Iris pigment epithelial cell (primary cell): ENCODE measurements at places on chromosomes 7 and 10.

GRCh38 chr7:92289321-92289720, 43.5 kb downstream of the ANKIB1 start:
- no peak for DNase-seq

GRCh38 chr10:16752099-16752498, 65.1 kb downstream of the RSU1 start:
- no peak for DNase-seq

DNA sequence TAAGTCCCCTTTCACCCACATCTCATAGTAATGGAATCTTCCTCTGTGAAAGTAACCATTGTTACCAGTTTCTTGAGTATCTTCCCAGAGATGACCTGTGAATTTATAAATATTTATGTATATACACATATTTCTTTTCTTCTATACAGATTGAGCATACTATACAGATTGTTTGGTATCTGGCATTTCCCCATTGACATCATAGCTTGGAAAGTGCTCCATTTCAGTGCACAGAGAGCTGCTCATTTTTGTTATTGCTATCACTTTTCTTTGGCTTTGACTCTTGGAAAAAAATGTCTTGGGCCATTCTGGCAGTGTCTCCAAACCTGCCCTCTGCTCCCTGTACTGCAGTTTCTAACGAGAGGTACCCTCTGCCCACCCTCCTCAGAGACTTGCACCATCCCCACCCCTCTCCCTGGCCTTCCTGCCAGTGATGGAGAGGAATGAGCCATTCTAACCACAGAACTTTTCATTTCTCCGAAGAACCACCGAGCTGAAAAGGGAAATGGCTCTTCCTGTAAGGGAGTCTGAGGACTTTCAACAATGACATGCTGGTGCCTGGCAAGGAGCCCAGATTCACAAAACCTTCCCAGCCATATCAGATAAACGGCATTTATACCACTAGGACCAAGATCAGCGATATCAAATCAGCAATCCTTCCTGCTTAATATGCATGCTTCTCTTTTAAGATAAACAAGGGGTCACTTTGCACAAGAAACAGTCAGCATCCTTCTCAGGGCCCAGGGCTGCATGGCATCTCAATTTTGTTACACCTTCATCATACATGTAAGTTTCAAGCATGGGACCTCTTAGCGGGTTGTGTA, 19.7 kb upstream of the CCSER2 start:
- DNase-seq: peak; percentile 89

- DNase-seq: no peak
Measured at GRCh38 chr10:62541811-62542210, 167.6 kb downstream of the ZNF365 start.

- peak; percentile 92 for DNase-seq
Measured at GRCh38 chr10:21329995-21330627, 195.4 kb downstream of the SKIDA1 start.

DNA sequence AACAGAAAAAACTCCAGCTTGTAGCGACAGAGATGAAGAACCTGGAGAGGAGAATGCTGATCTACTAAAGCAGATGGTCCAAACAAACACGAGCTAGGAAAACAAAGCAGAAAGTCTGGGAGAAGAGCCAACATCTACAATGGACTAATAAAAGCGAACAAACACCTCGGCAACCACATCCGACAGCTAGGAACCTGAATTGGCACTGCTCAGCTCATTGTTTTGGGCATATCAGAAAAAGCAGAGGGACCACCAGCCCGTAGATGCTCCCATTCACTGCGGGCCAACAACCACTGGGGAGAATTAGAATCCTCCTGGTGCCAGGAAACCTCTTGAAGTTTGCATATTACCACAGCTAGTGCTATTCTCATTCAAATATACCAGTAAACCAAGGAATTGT, 204.7 kb downstream of the NXPH1 start:
- no peak for DNase-seq

DNA sequence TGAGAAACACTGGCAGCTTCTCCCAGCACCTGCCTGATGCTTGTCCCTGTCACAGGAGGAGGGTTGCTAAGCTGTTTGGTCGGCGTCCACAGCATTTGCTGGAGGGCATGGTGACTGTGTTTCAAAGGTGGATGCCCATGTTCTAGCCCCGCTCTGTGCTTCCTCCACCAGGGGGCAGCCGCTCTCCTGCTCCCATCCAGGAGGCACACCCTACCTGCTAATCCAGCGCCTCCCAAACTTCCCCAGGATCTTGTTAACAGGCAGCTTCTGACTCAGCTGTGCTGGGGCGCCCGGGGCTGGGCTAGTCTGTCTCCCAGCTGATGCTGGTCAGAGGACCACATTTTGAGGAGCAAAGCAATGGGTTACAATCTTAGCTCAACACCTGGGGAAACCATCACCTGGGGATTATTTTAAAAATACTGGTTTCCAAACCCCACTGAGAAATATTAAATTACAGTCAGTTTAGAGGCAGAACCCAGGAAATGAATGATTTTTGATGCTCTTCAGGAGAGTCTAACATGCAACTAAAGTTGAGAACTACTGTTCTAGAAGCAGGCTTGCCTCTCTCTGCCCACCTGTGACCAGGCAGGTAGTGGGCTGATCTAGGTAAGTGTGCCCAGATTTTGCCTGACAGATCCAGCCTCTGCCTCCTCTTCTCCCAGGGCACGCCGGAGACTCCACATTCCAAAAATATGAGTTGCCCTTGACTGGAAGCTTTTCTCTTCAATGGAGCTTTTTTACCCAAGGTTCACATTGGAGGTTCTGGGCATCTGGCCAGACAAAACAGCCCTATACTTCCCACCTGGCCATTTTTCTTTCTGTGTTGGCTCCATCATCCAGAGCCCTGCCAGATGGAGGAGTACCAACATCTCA, 92.7 kb upstream of the GPR26 start:
- peak; percentile 7 for DNase-seq

DNA sequence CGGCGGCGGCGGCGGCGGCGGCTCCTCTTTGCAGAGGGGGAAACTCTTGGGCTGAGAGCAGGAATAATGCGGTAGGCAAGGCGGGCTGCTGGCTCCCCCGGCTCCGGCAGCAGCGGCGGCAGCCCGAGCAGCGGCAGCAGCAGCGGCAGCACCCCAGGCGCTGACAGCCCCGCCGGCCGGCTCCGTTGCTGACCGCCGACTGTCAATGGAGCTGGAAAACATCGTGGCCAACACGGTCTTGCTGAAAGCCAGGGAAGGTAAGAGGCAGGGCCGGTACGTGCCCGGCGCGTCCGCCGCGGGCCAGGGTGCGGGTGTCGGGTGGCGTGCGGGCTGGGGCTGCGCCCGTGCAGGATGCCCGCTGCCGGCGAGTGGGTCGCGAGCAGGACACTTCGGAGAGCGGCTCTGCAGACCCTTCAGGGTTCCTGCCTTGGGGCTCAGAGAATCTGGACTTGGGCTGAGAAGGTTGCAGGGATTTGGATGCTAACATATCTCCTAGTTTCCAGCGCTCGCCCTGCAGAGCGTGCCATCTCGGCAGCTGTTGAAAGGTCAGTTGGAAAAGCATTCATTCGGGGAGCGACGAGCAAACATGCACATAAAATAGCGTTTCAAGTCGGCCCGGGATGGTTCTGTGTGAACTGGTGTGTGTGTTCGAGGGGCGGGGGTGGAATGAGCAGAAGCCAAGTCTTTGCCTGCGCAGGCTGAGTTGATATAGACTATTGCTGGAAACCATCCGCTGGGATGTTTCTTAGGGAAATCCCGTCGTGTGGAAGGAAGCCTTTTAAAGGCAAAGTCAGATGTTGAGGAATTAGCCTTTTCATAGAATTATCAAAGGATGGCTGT, 562 bp downstream of the GRK5 start:
- peak; percentile 69 for DNase-seq

GRCh38 chr7:116577320-116577871, 52.6 kb downstream of the CAV1 start:
- peak; percentile 47 for DNase-seq

DNA sequence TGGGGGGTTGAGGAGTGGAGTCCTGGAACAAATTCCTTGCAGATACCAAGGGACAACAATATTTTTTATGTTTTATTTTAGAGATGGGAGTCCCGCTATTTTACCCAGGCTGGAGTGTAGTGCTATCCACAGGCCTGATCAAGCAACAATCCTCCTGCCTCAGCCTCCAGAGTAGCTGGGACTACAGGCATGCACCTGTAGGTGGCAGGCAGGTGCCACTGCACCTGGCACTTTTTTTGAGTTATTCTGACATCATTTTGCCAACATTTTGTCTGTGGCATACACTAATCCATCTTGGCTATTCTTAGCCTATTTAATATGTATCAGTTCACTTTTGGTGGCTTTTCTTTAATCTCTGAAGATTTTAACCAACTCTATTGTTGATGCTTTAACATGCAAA, 317.8 kb upstream of the MTPN start:
- DNase-seq: no peak

DNA sequence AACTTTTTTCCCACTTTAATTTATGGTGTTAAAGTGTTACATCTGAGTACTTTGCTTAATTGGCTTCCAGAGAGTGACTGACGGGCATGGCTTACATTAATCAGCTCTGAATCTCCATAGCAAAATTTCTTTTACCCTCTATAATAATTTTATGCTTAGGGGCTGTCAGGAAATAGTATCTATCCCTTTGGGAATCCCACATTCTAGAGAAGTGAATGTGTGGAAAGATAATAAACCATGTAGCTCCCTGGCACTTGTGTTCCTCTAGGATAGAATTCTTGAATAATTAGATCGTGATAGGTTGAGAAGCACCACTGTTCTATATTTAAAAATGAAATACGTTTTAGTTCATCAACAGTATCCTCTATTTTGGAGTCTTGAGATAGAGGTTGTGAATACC, 89.6 kb downstream of the DNAJB9 start:
- no peak for DNase-seq

GRCh38 chr10:1625079-1625478, 112.2 kb downstream of the ADARB2 start:
- DNase-seq: no peak

DNA sequence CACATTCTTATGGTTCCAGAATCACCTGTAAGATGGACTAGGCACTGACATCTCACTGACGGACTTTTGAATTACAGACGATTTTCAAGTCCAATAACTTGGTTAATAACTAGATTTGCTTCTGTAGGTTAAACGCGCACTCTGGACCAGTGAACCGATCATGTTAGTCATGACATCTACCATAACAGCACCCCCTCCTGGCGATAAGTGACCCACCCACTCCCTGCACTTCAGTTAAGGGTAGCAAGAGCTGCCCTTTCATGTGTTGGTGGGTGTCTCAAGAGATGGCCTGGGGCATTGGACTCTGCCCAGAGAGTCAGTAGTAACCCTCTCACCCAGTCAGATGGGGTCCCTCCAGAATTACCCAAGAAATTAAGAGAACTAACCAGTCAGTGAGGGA, 12.9 kb downstream of the GRM8 start:
- DNase-seq: no peak

- no peak for DNase-seq
Measured at GRCh38 chr7:138151731-138152577, 75.7 kb downstream of the AKR1D1 start.

GRCh38 chr7:121313220-121313792, 15.5 kb upstream of the WNT16 start:
- DNase-seq: peak; percentile 14

DNA sequence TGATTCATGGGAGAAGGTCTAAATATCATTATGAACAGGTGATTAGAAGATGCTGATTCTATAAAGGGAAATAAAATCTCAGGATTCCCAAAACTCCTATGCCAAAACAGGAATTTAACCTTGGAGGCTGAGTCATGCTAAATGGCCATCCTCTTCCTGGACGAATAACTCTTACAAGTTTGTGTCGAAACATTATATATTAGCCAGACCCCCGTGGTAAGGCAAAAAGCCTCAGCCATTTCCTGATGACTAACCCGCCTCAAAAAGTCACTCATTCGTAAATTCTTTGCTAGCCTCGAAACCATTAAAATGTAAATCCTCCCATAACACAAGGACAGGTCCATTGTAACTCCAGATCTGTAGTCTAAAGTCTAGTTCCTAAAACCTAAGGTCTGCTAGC, 32.0 kb downstream of the CUL2 start:
- peak; percentile 96 for DNase-seq

DNA sequence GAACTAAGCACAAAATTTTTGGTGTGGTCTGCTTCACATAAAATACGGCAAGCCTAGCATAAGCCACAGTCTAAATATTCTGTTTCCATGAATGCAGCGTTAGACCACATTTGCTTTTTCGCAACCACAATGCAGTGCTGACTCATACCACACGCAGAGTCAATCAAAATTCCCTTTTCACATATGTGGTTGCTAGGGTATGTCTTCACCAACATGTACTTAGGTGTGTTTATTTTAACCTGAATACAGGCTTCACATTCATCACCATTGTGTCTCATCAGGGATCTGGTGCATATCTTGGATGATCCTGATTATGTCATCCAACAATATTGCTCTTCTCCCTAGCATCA, 90.8 kb downstream of the CHN2 start:
- DNase-seq: peak; percentile 94

GRCh38 chr10:1057106-1057657, 997 bp downstream of the WDR37 start:
- DNase-seq: peak; percentile 32

DNA sequence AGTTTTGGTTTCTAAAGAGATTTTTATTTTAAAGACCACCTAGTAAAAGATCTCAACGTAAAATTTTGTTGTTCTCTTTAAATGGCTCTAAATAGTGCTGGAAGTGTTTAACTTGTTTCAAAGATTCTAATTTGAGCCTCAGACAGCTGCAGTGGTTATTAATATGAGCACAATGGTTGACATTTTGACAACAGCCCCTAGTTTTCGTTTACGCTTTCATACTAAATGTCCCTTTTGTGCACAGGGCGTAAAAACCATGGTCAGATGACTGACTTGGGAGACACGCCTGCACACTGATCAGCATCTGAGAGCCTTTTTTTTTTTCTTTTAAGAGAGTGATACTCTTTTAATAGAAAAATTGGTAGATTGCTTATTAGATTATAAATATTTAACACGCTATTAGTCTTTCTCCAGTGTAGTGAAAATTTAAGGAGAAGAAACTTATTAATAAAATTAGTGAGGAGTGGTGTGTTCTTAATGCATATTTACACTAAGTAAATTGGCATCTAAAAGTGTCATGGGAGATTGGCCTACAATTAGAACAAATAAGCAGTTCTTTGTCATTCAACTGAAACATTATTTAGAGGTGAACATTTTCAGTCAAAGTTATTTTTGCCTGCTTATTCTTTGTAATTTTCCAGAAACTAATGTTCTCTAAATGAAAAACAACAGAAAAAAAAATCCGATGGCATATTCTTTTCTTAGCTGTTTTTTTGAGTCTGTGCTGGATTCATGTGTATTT, 182.8 kb upstream of the PHYHIPL start:
- DNase-seq: no peak

DNA sequence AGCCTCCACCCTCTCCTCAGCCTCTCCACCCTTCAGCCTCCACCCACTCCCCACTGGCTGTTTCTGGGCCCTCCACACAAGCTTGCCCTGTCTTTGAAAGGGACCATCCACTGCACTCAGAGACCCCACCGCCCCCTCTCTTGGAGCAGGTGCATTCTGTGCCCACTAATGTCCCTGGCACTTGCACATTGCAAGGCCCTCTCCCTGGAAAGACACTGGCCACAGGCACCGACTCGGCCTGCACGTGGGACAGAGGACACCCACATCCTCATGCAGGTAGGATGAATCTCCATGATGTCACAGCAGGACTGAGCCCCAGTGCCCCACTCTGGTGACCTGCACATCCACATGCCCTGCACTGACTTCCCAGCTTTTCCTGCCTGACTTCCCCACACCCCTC, 36.8 kb upstream of the EBF3 start:
- no peak for DNase-seq

- no peak for DNase-seq
Measured at GRCh38 chr7:120603366-120603765, 254.6 kb downstream of the TSPAN12 start.
